ENCODE measurements at places on chromosomes 7 and 10. TPM values are rescaled to one million over a fixed set of nuclear protein-coding genes. Genes with fewer than 3 reads are reported as not detected.

TAS2R41 gene
- total RNA-seq = not detected

FAM25G gene
- total RNA-seq = not detected

SPDYE2B gene
- total RNA-seq = not detected

SNCG gene
- total RNA-seq = 2.2 TPM

AKR1C8 gene
- total RNA-seq = 0.12 TPM

OR13A1 gene
- total RNA-seq = not detected

OPN1SW gene
- total RNA-seq = not detected

AKR1C4 gene
- not detected for total RNA-seq

IRF5 gene
- 2.6 TPM for total RNA-seq

C7orf57 gene
- total RNA-seq = 0.06 TPM

STYXL1 gene
- total RNA-seq = 156 TPM

HTR5A gene
- not detected for total RNA-seq

BICC1 gene
- 11.8 TPM for total RNA-seq

VGF gene
- 7.1 TPM for total RNA-seq

APBB1IP gene
- total RNA-seq = not detected

GIMAP2 gene
- 19.7 TPM for total RNA-seq

ACHE gene
- total RNA-seq = 0.15 TPM

CLCN1 gene
- not detected for total RNA-seq

DLD gene
- 127 TPM for total RNA-seq

C10orf53 gene
- not detected for total RNA-seq

TBATA gene
- total RNA-seq = not detected

PCDH15 gene
- total RNA-seq = not detected

ADARB2 gene
- total RNA-seq = 0.21 TPM

PWWP2B gene
- 2.2 TPM for total RNA-seq

YAE1 gene
- total RNA-seq = 85.4 TPM

PNLIP gene
- total RNA-seq = not detected

PNLIPRP1 gene
- total RNA-seq = not detected

RBP3 gene
- not detected for total RNA-seq

ARHGAP22 gene
- total RNA-seq = 2.1 TPM

PDE1C gene
- total RNA-seq = 1.9 TPM

FXYD4 gene
- not detected for total RNA-seq

EIF4EBP2 gene
- total RNA-seq = 28.7 TPM
